ENCODE measurements at places on chromosomes 1 and 21.

DNA sequence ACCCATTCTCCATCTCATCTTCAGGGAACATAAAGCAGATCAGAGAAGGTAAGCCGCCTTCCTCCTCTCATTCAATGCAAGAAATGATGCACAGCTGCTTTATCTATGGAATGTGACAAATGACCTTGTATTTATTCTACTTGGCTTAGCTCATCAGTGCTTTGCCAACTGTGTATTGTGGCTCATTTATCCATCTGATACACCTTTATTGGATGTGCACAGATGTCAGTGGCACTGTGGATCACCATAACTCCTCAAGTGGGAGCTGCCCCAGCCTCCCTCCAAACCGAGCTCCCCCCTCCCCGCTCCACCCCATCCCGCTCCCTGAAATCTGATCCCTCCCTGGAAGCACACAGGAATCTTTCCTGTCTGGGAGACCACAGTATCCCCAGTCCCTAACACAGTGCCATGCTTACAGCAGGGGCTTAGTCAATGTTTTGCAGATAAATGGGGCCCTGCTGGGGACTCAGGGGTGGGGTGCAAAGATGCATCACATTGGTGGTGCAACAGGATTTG lies 156.0 kb upstream of the RAB4A start:
- DNase-seq = no peak

- peak; percentile 65 for DNase-seq
Measured at GRCh38 chr21:25385911-25386474, 221.3 kb downstream of the MRPL39 start.

GRCh38 chr1:234083460-234083859 lies 179.0 kb downstream of the SLC35F3 start:
- DNase-seq = no peak

DNA sequence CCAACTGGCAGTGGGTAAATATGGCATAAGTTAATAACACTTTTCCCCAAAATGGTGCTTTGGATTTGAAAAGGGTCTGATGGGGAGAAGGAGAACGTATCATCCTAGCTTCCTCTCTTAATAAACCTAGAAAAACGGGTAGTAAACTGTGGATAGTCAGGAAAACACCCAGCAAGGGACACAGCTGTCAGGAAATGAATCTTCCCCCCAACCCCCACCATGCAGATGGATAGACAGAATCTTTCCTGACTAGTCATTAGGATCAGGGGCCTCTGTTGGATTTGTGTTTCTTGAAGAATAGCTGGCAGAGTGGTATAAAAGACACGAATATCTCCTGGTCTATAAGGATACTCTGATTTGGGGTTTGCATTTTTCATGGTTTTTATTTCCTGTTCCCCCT lies 22.5 kb upstream of the LAX1 start:
- peak; percentile 30 for DNase-seq

- DNase-seq = no peak
Measured at GRCh38 chr1:160365325-160365724, 1.5 kb upstream of the NHLH1 start.

GRCh38 chr1:36238433-36238832 lies 14.2 kb downstream of the THRAP3 start:
- DNase-seq = peak; percentile 52
